ENCODE measurements at places on chromosomes 7 and 10.

DNA sequence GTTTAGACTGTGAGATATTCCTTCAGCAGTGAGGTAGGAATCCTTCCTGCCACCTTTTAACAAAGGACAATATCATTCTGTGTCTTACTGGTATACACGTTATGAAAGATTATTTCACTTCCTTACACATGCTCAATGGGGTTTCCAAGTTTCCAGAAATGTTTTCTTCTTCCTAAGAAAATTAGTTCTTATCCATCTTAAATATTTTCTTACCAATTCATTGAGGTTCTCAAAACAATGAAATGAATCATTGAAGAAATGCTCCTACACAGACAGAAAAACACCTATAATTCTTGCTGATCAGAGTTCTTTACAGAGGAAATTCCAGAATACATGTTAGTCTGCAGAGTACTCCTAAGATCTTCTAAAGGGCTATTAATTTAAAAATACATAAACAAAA lies 51.4 kb upstream of the SEC61G start:
- no peak for DNase-seq

GRCh38 chr7:99615989-99616358 lies 772 bp upstream of the ZSCAN25 start:
- DNase-seq = no peak

GRCh38 chr10:14171336-14171735 lies 159.4 kb downstream of the FRMD4A start:
- no peak for DNase-seq

GRCh38 chr7:99124751-99125504 lies 19.0 kb downstream of the SMURF1 start:
- DNase-seq = no peak

DNA sequence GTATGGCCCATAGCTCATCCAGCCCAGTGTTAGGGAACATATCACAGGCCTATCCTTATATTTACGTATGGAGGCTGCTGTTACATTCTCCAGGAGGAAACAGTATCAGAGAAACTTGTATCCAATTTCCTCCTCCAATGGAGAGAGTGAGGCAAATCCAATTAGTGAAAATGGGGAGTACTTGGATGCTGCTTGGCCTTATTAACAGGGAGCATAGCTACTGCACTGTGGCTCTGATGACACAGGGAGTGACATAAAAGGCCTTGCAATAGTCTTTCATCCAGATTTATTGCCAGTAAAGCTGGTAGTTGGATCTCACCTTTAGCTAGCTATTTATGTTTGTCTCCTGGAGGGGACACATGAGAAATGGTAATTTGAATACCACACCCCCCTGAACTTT lies 313.2 kb upstream of the MTPN start:
- no peak for DNase-seq

DNA sequence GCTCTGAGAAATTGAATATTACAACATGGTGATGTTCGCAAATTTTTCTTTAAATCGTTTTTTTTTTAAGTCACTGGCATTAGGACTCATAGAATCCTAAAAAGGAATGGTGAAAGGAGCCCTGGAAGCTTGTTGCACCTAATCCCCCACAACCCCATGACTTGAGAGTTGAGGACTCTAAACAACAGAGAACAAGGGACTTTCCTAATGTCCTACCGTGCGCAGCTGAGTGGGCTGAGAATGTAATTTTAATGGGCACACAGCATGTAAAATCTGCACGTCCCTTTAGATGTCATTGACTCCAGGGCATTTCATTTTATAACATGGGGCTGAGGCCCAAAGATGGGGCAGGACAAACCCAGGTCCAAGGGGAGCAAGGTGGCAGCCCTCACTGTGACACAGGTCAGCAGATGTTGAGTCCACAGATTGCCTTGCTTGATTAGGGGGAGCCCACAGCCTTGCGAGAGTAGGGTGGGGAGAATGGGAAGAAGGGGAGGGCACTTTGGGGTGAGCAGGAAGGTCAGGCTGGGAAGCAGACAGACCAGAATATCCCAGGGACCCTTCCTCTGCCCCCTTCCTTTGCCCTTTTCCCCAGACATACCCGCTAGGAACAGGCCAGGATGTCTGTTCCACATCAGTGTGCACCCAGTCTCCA lies 208.4 kb upstream of the ZMIZ1 start:
- no peak for DNase-seq

DNA sequence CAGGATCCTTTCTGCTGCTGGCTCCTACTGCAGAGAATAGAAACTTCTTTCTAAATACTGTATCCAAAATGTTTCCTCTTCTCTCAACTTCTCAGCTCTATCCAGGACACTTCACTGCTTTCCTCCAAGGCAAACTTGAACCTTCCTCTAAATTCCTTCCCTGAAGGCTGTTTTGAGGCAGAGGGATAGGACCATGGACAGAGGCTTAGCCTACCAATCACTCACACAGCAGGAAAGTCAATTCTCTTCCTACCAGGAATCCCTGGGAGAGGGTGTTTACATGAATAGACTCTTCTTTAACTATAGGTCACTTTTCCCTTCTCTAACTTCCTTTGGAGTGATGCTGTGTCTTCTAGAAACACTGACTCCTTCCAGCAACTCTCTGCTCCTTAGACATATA lies 115.6 kb upstream of the MKLN1 start:
- DNase-seq = no peak

- no peak for DNase-seq
These were observed 187.4 kb upstream of the FRMD4A start for GRCh38 chr10:14518149-14518548.

GRCh38 chr7:116772926-116773749 lies 89.2 kb upstream of the CAPZA2 start:
- no peak for DNase-seq

DNA sequence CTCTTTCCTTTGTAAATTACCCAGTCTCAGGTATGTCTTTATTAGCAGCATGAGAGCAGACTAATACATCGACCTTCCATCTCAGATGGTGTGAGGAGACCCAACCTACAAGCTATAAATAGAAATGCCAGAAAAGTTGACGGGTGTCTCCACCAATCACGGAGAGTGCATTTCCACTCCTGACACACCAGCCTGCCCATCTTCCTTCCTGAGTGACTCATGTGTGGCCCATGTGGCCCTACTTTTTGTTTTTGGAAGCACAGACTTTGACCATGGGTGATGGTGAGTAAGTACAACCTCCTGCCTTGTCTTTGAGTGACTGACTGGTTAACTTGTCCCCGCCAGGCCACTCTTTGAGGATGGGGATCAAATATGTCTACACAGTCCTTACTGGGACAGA lies 147.0 kb downstream of the OAT start:
- no peak for DNase-seq

- no peak for DNase-seq
These were observed 16.4 kb downstream of the HOXA1 start for GRCh38 chr7:27079234-27079975.

DNA sequence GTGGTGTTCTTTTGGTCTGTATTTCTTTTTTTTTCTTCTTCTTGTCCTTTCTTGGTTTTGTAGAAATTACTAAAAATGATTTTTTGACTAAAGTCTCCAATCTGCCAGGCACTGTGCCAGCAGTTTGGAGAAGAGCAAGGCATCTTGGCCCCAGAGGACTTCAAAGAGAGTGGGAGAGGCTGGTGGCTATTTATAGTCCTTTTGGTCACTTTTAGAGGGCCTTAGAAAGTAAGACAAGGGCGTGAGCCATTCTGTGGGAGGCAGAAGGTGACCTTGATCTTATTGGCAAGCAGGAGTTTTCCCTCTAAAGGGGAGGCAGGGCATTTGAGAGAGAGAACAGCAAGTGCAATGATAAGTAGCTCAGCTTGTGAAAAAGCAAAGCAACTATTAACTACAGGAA lies 211.9 kb downstream of the GALNT17 start:
- no peak for DNase-seq

DNA sequence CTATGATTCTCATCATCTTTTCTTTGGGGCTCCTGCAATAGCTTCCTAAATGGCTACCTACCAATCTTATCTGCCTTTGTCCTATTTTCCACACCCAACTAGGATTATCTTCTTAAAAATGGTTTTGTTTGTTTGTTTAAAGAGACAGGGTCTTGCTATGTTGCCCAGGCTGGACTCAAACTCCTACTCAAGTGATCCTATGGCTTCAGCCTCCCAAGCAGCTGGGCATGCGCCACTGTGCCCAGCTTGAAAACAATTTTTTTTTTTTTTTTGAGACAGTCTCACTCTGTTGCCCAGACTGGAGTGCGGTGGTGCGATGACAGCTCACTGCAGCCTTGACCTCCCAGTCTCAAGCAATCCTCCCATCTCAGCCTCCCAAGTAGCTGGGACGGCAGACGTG lies 14.9 kb downstream of the DNMBP start:
- no peak for DNase-seq

DNA sequence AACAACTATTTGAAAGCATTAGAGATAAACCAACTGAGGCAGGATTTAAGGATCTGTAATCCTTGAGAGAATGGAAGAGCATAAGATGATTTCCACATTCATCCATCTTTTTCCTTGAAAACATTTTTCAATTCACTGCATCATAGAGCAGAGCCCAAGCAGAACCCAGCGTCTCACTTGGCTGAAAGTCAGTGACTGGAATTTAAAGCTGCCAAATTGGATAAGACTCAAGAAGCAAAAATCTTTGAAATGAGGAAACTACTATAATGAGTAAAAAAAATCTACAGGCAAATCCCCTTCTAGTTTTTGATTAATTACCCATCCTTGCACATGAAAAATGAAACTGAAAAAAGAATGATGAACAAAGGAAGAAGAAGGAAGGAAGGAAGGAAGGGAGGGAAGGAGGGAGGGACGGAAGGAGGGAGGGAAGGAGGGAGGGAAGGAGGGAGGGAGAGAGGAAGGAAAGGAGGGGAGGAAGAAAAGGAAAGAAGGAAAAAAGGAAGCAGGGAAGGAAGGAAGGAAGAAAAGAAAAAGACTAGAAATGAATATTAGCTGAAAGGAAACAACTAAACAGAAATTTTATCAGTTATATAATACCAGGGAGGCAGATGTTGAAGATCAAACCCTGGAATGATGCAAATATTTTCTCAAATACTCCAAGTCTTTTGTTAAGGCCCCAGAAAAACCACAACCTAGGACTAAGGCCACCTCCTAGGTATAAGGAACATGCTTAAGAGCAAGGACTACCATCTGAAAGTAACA lies 336.3 kb upstream of the MAGI2 start:
- DNase-seq = no peak

DNA sequence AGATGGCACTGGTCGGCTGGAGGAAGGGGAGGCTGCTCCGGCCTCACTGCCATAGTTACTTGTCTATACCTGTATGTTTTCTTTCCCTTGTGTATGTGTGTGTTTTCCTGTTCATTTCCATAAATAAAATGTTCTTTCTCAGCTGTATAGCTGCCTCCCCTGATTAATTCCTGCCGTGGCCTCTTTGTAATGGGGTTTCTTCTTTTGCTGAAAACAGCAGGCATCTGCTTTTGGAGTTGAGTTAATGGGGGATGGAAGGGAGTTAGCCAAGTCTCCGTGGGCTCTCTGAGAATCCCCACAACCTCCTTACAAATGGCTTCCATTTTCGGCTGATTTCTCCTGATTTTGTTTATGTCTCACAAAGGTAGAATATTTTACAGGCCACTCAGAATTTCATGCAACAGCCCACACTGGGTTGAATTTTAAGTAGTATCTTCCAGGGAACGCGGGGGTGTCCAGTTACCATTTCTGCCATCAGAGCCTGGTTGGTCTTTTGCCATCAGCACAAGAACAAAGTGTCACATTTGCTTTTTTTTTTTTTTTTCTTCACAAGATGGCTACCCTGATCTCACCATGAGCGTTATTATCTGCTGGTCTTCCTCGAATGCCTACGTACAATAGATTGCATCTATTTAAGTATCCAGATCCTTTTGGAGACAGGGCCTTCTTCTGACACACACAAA lies 88.1 kb upstream of the NRP1 start:
- DNase-seq = no peak

DNA sequence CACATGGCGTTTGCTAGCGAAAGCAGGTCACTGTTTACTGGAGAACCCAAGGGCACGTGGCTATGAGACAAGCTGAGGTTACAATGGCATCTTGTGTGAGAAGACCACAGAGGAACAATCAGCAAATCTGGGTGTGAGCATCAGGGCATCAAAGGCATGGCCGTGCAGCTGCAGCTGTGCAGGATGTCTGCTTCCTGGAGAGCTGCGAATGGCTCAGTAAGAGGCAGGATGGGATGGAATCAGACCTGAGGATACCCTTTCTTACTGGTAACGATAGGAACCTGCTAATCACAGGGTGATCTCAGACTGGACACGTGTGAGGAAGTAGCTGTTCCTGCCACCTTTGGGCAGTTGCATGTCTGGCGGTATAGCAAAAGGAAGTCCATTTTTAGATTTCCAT lies 119.5 kb downstream of the RNF216 start:
- no peak for DNase-seq

GRCh38 chr10:90398566-90398965 lies 459.3 kb downstream of the HTR7 start:
- DNase-seq = no peak
